ENCODE measurements at places on chromosomes 2 and 18.
A peak's percentile ranks its signal among the peaks of the same experiment; 100 is the strongest.

- no peak for DNase-seq
- no peaks in the 10 kb centered on the region for H3K4me1 ChIP-seq
- no peaks in the 10 kb centered on the region for H3K27me3 ChIP-seq
- no peak overlapping the region for H3K27ac ChIP-seq
Measured at GRCh38 chr2:234678711-234679110, 181.8 kb upstream of the ARL4C start.

DNA sequence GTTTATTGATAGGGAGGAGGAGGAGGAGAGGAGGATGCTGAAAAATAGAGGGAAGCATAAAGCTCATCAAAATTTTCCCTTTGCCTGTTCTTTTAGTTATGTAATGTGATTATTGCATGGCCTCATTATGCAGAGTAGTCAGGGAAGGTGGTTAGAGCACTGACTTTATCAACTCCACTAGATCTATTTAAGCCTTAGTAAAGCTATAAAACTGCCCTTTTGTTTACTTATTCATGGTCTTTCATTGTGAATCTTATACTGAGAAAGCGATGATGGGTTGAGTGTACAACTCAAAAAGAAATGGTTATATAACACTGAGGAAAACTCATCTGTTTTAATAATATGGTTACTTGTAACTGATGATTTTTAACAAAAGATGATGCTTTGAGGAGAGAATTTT is 81.7 kb downstream of the MAP4K4 start:
- no peak for DNase-seq
- H3K27me3 ChIP-seq, result no peaks in the 10 kb centered on the region
- H3K4me1 ChIP-seq, result peaks cover 5% of the 10 kb centered on the region
- no peaks in the 10 kb centered on the region for H3K36me3 ChIP-seq
- no peak overlapping the region for H3K4me3 ChIP-seq
- H3K27ac ChIP-seq, result no peak overlapping the region

GRCh38 chr18:45416168-45416567 is 199.1 kb upstream of the SLC14A2 start:
- peaks cover 6% of the 10 kb centered on the region for H3K4me1 ChIP-seq
- no peak for DNase-seq
- no peak overlapping the region for H3K4me3 ChIP-seq
- no peaks in the 10 kb centered on the region for H3K27me3 ChIP-seq
- H3K27ac ChIP-seq, result no peak overlapping the region

DNA sequence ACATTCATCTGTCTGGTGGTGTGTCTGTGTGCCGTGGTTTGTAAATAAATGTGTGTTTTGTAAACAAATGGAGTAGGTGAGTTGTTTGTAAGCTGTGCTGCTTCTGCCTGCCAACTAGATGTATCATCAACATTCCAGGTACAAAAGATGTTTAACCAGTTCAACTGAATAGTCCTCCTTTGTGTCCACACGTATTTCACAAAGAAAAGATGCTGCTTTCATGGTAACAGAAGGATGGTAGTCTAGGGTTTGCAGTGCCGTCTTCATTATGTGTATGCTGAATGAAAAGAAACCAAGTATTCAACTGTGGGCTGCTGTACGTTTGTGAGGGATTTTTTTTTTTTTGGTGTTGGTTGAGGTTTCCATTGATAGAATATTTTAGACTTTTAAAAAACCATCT is 72.1 kb downstream of the CAMKMT start:
- H3K4me1 ChIP-seq, result peaks cover 5% of the 10 kb centered on the region
- no peak overlapping the region for H3K27ac ChIP-seq
- no peaks in the 10 kb centered on the region for H3K27me3 ChIP-seq
- no peak overlapping the region for H3K4me3 ChIP-seq

DNA sequence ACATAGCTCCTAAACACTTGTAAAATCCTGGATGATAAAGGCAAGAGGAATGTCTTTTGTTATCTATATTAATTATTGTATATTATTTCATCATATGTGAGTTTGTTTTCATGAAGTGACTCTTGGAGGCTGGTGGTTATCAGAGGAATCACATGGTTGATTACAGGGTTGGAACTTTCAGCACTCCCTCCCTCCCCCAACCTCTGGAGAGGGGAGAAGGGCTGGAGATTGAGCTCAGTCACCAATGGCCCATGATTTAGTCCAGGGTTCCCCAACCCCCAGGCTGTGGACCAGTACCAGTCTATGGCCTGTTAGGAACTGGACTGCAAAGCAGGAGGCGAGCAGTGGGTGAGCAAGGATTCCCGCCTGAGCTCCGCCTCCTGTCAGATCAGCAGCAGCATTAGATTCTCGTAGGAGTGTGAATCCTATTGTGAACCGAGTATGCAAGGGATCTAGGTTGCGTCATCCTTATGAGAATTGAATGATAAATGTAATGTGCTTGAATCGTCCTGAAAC is 37.7 kb downstream of the FBXO48 start:
- DNase-seq, result no peak

GRCh38 chr2:188475945-188476344 is 184.3 kb downstream of the GULP1 start:
- H3K36me3 ChIP-seq, result no peaks in the 10 kb centered on the region
- H3K4me3 ChIP-seq, result no peak overlapping the region
- H3K27me3 ChIP-seq, result no peaks in the 10 kb centered on the region
- no peak overlapping the region for H3K27ac ChIP-seq

GRCh38 chr2:72108121-72108520 is 39.5 kb downstream of the CYP26B1 start:
- H3K27me3 ChIP-seq, result no peaks in the 10 kb centered on the region
- no peaks in the 10 kb centered on the region for H3K36me3 ChIP-seq
- H3K27ac ChIP-seq, result no peak overlapping the region
- DNase-seq, result no peak

GRCh38 chr2:83069724-83070123 is 1389.4 kb downstream of the SUCLG1 start:
- DNase-seq, result no peak
- no peak overlapping the region for H3K4me3 ChIP-seq
- H3K4me1 ChIP-seq, result no peaks in the 10 kb centered on the region
- no peaks in the 10 kb centered on the region for H3K27me3 ChIP-seq
- no peak overlapping the region for H3K27ac ChIP-seq

DNA sequence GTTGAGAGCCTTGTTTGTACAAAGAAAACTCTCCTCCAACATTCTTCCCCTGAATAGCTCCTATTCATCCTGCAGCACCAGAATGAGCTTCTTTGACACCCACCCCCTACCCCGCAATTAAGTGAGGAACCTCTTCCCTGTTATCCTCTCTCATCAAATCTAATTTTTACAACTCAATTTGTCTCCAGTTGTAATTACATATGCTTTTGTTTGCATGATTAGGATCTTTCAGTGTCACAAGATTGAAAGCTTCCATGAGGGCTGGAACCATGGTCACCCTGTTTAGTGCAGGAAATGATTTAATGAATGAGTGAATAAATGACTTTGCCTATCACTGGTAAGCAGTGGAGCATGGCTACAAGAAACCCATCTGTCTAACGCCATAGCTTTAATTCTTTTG is 334.6 kb upstream of the KLHL29 start:
- no peaks in the 10 kb centered on the region for H3K36me3 ChIP-seq
- no peaks in the 10 kb centered on the region for H3K4me1 ChIP-seq
- no peak overlapping the region for H3K4me3 ChIP-seq
- DNase-seq, result no peak
- H3K27me3 ChIP-seq, result no peaks in the 10 kb centered on the region

DNA sequence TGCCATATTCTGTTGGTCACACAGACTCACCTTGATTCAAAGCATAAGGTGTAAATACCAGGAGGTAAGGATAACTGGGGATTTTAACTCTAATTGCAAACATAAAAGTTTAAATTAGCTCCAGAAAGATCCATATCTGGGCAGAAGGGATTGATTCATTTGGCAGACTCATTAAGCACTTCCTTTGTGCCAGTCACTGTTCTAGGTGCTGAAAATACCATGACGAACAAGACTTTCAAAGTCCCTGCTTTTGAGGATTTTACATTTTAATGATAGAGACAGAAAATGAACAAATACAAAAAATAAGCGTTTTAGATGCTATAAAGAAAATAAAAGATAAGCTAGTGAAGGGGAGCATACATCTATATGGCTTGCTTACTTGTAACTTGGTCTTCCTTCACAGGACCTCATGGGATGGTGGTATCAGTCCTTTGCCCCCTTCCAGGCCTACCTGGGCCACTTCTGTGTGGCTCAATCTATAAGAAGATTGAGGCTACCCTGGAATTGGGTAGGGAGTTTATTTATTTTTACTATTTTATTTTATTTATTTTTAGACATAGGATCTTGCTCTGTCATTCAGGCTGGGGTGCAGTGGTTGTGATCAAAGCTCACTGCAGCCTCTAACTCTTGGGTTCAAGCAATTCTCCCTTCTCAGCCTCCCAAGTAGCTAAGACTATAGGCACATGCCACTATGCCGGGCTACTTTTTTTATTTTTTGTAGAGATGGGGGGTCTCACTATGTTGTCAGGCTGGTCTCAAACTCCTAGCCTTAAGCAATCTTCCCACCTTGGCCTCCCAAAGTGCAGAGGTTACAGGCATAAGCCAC is 212.8 kb downstream of the MYCN start:
- no peak overlapping the region for H3K27ac ChIP-seq
- no peak overlapping the region for H3K4me3 ChIP-seq
- H3K4me1 ChIP-seq, result no peaks in the 10 kb centered on the region
- H3K27me3 ChIP-seq, result no peaks in the 10 kb centered on the region
- H3K36me3 ChIP-seq, result no peaks in the 10 kb centered on the region

DNA sequence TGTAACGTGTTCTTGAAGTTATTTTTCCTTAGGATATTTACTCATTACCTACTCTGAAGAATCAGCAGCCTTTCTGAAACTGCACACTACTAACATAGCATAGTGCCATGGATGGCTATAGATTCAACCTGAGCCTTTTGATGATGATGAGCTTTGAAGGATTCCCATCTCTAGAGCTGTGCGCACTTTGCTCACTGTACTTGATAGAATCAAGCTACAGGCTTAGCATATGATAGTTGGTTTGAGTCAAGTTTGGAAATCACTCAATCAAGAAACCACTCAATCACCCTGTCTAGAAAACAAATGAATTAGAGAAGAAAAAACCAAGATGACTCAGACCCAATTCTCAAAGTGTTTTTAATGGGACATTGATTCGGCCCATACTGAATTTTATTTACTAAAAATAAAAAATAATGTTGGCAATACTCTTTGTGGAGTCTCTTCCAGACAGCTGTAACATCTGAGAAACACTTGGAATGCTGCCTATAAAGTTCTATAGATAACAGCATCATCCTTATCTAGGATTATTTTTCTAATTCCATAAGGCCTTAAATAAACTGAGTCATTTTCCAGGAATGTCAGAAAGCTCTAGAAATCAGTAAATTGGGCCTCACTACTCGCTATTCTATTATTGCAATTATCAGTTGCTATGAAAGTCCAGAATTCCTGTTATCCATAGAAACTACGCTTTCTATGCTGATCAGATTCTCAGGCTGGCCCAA is 259.0 kb upstream of the ERBB4 start:
- H3K4me3 ChIP-seq, result no peak overlapping the region
- no peaks in the 10 kb centered on the region for H3K4me1 ChIP-seq

- no peaks in the 10 kb centered on the region for H3K27me3 ChIP-seq
- DNase-seq, result no peak
- no peak overlapping the region for H3K27ac ChIP-seq
- H3K4me3 ChIP-seq, result no peak overlapping the region
- H3K4me1 ChIP-seq, result no peaks in the 10 kb centered on the region
Measured at GRCh38 chr2:224293976-224294375, 107.9 kb downstream of the FAM124B start.

GRCh38 chr18:40642692-40643229 is 1312.3 kb upstream of the PIK3C3 start:
- peak; percentile 1 for DNase-seq
- H3K36me3 ChIP-seq, result no peaks in the 10 kb centered on the region
- no peak overlapping the region for H3K4me3 ChIP-seq

GRCh38 chr2:1884933-1885580 is 140.7 kb upstream of the PXDN start:
- no peak for DNase-seq
- H3K27ac ChIP-seq, result no peak overlapping the region
- no peaks in the 10 kb centered on the region for H3K36me3 ChIP-seq
- H3K4me1 ChIP-seq, result no peaks in the 10 kb centered on the region
- H3K27me3 ChIP-seq, result no peaks in the 10 kb centered on the region

DNA sequence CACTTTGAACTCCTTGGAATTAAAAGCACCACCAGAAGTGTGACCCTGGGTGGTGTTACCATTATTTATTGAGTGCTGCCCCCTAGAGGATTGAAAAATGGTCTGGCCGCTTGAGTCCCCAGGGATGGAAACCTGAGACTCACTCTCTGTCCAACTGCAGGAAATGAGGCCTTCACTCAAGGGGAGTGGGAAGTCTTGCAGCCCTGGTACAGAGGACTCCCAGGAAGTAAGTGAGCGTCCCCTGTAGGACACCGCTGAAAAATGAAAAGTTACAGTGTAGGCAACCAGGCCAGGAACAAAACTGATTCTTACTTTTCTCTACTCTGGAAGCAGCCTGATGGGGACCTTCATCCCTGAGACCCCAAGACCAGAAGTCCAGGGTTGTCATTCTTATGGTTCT is 2.2 kb upstream of the NRP2 start:
- H3K36me3 ChIP-seq, result no peaks in the 10 kb centered on the region
- peaks cover 3% of the 10 kb centered on the region for H3K27me3 ChIP-seq
- peaks cover 12% of the 10 kb centered on the region for H3K4me1 ChIP-seq
- peak overlapping the region; percentile 51 for H3K27ac ChIP-seq
- DNase-seq, result peak; percentile 99

GRCh38 chr2:12326449-12327190 is 390.1 kb upstream of the TRIB2 start:
- no peaks in the 10 kb centered on the region for H3K36me3 ChIP-seq
- peak; percentile 69 for DNase-seq
- no peak overlapping the region for H3K4me3 ChIP-seq
- no peak overlapping the region for H3K27ac ChIP-seq
- no peaks in the 10 kb centered on the region for H3K27me3 ChIP-seq

DNA sequence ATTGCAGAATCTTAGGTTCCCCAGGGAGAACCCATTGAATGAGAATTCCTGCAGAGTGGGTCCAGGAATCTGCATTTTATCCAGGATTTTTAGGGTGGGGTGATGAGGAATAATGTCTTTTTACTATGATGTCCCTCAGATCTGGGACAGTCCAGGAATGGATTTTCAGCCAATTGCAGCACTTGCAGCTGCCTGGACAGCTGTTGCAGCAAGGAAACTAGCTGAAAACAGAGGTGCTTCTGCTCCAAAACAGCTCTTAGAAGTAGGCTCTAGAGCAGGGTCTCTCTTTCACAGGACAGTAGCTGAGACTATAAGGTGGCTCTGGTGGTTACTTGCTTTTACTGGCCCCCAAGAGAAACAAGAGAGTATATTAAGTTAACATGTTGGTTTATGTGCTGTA is 9.1 kb downstream of the GLI2 start:
- H3K4me1 ChIP-seq, result peaks cover 5% of the 10 kb centered on the region
- H3K4me3 ChIP-seq, result no peak overlapping the region
- no peaks in the 10 kb centered on the region for H3K27me3 ChIP-seq
- no peak overlapping the region for H3K27ac ChIP-seq
- H3K36me3 ChIP-seq, result no peaks in the 10 kb centered on the region

- no peak overlapping the region for H3K4me3 ChIP-seq
- H3K4me1 ChIP-seq, result no peaks in the 10 kb centered on the region
- peaks cover 93% of the 10 kb centered on the region for H3K27me3 ChIP-seq
- H3K36me3 ChIP-seq, result no peaks in the 10 kb centered on the region
- no peak overlapping the region for H3K27ac ChIP-seq
Measured at GRCh38 chr2:222301053-222301795, 2.4 kb upstream of the PAX3 start.

All from mesendoderm (in vitro differentiated cells).